ENCODE measurements at places on chromosomes 13 and 19.

- no peak for DNase-seq
Observed at GRCh38 chr13:82719987-82720386, 1162.3 kb downstream of the SLITRK1 start.

DNA sequence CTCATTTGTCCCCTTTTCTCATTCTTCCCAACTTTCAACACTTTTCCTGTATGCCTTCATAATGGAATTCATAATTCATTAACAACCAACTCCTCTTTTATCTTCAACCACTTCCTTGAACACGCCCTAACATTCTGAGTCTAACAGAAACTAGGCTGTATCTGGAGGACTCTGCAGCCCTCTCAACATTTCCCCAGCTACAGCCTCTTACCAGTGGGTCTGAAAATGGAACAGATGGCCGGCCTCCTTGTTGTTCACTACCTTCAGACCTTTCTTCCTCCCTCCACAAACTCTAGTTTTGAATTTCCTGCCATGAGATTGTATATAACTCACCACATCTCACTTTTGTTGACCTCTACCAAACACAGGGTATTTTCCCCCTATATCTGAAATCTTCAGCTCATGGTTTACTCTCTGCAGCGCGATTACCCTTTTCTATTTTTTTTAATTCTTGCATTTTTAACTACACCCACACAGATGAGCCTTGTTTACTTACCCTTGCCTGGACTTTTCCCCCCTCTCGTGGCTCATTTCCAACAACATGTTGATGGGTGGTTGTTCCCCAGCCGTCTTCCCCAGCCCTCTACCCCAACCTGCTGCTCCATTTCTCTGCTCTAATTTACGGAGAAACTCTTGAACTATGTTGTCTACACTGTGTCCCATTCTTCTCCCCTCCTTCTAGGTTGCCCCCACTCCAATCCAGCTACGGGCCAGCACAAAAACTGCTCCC lies 846 bp downstream of the ZNF790 start:
- DNase-seq, result no peak

DNA sequence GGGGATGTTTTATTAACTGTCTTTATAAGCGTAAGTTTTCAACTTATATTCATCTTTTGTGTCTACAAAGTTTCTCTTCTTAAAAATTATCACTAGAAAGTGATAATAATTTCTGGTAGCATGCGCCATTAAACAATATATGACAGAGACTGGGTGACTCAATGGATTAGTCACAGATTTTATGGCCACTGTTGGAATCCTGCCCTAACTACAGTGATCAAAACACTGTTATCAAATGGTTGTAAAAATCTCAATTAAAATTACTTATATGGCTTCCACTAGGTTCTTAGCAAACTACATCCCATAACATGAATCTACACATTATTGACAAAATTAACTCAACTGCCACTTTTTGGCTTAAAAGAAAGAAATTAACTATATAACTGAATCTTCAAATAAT lies 350.0 kb downstream of the DACH1 start:
- no peak for DNase-seq

- no peak for DNase-seq
Observed at GRCh38 chr13:108003626-108004025, 211.7 kb downstream of the LIG4 start.

DNA sequence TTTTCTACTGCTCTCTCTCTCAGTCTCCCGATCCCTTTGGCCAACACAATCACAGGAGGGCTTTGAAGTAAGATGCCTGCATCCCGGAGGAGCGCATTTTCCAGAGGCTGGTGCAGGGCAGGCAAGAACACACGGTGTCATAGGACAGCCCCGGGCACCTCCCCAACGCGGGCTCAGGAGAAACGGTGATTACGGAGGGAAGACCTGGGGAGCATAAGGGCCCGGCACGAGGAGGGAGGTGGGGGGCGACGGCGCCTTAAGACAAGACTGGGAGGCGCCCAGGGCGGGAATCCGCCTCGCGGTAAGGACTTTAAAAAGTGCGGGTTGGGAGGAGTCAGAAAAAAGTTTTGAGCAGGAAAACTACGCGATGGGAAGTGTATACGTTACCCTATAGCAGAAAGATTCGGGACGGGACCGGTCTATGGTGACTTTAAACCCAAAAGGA lies 18.7 kb upstream of the ZNF888 start:
- DNase-seq, result no peak

DNA sequence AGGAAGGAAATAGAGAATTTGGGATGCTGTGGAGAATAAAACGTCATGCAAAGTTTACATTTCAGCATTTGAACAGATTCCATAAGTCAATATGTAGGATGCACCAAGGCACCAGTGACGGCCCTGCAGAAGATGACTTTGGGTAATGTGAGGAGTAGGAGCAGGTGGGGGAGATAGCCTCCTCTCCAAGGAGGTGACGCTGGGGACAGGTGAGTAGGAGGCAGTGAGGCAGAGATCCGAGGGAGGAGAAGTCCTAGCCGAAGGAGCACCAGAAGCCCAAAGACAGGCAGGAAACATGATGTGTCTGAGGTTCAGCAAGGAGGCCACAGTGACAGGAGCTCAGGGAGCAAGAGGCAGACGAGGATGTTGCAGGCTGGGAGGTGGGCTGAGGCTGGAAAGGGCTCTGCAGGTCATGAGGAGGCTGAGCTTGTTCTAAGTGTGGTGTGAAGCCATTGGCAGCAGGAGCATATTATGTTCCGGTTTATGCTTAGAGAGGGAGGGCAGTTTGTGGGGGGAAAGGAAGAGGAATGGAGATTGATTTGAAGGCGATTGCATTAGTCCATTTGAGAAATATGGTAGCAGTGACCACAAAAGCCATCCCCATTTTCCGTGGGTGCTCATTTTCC lies 55.7 kb upstream of the C1QTNF9 start:
- no peak for DNase-seq

DNA sequence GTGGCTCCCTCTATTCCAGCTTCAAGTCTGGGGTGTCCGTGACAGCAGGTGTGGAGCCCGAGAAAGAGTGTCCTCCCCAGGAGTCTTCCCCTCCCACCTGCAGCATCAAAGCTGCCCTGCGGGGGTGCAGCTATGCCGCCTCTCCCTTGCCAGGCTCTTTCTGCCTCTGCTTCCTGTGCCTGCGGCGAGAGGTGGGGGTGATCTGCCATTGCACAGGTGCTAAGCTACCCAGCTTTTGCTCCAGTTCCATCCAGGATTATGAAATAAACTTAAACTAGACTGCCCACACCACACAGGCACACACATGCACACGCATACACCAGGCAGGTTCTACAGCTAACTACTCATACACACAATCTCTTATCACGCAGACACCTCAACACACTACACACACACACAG lies 104.7 kb upstream of the CLDN10 start:
- no peak for DNase-seq

- DNase-seq, result no peak
Observed at GRCh38 chr19:47514151-47514868, 553 bp downstream of the NAPA start.

GRCh38 chr19:42064432-42064831 lies 5.6 kb downstream of the GRIK5 start:
- DNase-seq, result no peak

DNA sequence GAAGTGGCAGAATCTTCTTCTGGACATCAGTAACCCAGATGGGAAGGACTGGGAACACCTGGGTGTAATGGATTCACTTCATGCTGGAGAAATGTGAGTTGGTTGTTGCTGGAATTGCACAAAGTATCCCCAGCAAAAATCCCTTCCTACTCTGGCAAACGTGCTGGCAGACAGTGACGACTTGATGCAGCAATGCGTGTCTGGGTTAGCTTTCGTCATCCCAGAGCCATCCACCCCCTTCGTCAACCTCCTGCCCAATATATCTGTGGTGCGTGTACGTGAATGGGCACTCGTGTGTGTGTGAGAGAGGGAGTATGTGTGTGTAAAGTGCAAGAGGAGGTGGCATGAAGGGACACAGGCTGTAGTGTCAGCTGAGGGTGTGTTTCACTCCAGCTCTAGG lies 70.9 kb downstream of the TM9SF2 start:
- DNase-seq, result no peak

DNA sequence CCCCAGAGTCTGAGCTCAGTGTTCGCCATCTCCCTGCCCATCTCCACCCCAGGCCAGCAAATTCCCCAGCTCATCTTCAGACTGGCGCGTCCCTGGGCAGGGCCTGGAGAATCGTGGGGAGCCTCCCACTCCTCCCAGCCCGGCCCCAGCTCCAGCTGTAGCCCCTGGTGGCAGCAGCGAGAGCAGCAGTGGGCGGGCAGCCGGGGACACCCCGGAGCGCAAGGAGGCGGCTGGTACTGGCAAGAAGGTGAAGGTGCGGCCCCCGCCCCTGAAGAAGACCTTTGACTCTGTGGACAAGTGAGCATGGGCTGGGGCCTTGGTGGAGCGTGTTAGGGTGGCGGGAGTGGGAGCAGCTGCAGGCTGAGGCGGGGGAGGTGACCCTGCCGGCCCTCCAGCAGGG lies 8.4 kb upstream of the PRR19 start:
- no peak for DNase-seq

DNA sequence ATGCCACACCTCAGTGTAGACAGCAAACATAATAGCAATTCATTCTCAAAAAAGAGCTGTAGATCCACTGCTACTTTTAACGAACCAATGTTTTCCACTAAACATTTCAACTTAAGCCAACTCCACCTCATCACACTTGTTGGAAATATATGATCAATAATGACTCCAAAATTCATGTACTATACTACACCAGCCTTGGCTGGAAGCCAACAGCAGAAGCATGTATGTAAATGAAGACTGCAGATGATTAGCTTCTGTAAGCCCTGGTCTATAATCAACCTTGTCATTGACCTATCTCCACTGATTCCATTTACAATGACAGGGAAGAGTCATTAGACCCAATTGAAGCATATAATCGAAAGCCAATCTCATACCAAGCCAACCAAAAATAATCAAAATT lies 71.7 kb downstream of the STK24 start:
- DNase-seq, result no peak

DNA sequence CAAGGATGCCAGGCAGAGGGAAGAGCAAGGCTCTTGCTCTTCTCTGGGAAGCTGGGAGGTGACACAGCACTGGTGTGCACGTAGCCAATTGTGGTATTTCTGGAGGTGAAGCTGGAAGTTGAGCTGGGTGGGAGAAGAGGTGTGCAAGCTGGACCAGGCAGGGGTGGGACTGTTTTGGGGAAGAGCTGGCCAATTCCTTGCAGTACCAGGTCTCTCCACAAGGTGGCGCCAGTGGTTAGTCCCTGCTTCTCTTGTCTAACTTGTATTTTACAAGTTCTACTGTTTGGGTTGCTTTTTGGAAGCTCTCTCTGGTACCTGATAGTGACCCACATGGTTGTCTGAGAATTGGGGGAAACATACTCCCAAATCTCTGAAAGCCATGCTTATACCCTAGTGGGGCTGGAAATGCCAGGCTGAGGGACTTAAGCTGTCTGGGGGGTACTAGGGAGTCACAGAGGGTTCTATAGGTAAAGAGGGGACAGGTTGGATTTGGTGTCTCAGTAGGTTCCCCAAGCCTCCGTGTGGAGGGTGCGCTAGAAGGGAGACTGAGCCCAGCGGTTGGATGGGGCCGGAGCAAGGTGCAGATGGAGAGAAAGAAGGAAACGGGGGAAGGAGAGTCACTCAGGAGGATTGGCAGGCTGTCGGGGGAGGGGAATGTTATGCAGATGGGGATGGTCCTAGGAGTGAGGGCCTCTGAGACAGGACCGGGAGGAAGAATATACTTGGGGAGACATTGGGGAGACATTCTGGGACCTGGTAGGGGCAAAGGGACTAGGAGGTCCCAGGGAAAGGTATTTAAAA lies 3.0 kb downstream of the HPN start:
- DNase-seq, result no peak

- no peak for DNase-seq
Observed at GRCh38 chr19:41376241-41376997, at the start of gene TMEM91. TSS of gene TMEM91 (plus strand) at chr19:41376533. CDS start at chr19:41378310, 1,777 bp downstream.

GRCh38 chr19:10321874-10322835 lies 6.3 kb upstream of the FDX2 start:
- DNase-seq, result no peak

DNA sequence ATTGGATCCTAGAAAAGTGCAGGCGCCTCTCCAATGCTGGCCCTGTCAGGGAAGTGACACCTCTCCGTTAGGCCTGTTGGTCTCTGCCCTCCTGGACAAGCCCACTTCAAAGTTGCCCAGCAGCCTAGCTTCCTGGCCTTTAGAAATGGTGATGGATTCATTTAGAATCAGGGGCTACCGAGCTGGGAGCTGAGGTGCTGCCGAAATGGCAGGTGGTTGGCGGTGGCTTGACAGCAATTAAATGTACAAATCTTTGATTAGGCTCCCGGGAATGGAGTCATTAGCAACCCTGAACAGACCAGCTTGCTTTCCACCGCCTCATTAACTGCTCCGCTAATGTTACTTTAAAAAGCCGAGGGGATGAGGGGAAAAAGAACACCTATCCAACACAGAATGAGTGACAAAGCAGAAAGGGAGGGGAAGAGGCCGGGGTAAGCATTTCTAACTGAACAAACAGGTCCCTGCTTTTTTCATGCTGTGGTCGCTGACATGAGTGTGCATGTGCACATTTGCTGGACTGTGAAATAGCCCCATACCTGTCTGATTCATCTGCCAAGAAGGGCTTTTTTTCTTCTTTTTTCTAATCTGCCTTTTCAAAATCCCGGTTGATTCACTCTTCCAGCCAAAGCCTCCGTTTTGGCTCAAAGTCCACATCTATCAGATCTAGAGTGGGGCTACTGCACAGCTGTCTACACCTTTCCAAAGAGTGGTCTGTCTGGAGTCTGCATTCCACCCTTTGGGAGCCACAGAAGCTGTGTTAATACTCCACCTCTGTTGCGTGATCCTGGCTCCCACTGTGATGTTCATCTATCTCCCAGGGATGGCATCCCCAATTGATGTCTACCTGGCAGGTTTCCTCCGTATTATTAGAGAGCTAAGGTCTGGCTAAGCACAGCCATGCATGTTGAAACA lies 431.9 kb downstream of the COG6 start:
- DNase-seq, result no peak
